ENCODE measurements at places on chromosomes 3 and 15.

DNA sequence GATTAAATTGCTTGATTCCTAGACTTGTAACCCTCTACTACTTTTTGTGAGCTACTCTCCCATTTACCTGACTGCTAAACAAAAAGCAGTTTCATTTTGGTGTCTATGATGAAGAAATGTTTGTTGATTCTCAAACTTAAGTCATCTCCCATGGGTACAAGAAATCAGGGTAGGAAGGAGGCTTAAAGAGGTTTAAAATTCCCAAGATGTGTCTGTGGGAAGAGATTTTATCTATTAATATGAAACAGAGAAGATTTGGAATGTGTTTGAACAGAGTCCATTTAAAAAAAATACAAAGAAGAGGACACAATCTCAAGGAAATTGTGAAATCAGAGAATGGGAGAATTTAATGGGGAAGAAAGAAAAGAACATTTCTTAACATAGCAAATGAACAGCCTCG, 14.8 kb downstream of the P3H2 start:
- no peak for DNase-seq

DNA sequence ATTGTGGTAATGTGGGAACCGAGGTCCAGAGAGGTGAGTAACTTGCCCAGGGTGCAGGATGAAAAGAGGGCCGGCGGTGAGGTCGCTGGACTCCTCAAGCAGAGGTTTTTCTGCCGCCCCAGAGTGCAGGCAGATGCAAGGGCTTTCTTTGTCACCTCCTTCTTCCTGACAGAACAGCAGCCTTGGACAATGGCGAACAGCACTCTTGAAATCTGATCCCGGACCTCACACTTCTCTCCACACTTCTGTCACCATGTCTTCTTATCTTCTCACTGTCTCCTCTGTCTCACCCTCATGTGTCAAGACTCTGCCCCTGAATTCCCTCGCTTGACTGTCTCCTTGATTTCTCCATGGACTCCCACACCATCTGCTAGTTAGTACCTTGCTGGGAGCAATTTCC, 15.4 kb upstream of the VPS8 start:
- DNase-seq: no peak

- DNase-seq: no peak
Observed at GRCh38 chr15:100189319-100189718, 152.5 kb downstream of the ADAMTS17 start.

- no peak for DNase-seq
Observed at GRCh38 chr3:108062051-108062450, 28.8 kb downstream of the CD47 start.

DNA sequence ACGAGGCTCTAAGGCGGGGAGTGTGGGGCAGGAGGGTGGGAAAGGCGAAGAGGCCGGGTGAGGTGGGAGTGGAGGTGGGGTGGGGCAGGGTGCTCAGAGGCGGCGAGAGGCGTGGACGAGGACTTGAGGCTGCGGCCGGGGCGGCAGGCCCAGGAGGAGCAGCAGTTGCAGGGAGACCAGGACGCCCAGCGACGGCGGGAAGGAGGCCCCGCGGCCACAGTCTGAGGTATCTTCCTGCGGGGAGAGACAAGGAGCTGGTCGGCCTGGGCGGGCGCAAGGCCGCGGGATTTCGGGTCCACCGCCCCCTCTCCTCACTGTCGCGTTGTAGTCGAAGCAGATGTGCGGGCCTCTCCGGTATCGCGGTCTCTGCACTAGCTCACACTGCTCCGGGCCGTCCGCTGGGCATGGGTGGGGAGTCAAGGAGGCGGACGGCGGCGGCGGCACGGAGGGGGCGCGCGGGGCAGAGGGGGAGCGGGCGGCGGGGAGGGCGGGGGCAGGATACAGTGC, 5.3 kb upstream of the TMEM115 start:
- no peak for DNase-seq

DNA sequence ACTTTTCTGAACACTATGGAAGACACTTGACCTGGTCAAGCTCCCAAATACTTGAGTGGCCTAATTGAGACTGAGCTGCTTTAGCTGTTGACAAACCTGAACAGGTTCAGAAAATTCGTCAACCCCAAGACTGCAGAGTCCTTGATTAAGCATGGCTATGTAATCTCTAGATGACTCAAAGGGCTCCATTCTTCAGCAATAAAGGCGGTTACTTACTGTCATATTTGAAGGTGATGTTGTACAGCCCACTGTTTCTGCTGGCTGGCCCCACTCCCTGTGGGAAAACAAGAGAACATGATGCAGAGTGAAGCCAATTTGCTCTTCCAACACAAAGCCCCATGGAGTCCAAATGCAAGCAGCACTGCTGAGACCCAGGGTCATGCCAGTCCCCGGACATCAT, 45.1 kb downstream of the IL17RD start:
- no peak for DNase-seq

- DNase-seq: no peak
Observed at GRCh38 chr15:68411735-68412134, 20.2 kb downstream of the ITGA11 start.

- DNase-seq: no peak
Observed at GRCh38 chr3:105304487-105304886, 62.2 kb upstream of the ALCAM start.

DNA sequence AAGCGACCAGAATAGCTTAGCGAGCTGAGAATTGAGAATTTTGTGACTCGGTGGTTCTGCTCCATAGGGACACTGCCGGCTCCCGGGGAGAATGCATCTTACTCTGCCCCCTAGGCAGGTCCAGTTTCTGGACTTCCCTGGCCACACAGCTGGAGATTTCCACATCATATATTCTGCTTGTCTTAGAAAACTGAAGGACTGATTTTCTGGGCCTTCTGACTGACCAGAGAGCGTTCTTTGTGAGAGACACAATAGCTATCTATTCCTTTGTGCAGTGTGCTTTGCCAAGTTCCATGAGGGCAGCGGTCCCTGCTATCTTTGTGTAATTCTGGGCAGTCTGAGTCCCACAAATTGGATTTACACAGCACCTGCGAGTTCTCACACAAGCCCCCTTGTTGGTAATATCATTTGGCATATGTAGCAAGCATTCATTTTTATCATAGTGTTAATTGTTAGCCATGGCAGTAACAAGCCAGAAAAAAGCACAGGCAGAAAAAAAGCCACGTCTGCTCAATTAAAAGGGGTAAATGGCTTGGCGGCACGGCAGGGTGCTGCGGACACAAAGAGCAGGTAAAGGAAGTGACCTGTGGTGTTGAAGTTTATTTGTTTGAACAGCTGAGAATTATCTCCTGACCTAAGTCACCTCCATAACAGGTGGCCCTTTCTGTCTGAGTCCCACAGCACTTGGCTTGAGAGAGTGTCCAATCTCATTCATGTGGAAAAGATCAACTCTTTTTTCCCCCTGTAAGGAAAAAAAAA, 688.7 kb downstream of the TUSC7 start:
- no peak for DNase-seq

DNA sequence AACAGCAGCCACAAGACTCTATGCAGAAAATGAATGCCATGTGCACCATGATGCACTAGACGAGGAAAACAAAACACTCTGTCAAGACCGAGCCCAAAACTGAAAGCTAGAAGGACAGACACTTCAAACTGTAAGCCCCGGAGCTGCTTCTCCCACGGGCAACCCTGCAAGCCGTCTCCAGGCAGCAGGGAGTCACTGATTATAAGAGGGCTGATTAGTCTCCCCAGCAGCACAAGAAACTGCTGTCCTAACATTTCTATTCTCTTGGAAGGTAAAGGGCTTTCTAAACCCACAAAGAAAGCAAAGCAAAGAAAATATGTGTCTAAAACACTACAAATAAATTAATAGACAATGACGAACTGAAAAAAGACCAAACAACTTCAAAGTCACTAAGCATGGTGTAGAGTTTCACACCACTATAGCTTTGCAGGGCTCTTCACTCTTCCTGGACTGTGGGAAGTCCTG, 15.5 kb downstream of the TBC1D2B start:
- DNase-seq: no peak

- DNase-seq: no peak
Observed at GRCh38 chr3:102087236-102087635, 237.9 kb downstream of the NFKBIZ start.

DNA sequence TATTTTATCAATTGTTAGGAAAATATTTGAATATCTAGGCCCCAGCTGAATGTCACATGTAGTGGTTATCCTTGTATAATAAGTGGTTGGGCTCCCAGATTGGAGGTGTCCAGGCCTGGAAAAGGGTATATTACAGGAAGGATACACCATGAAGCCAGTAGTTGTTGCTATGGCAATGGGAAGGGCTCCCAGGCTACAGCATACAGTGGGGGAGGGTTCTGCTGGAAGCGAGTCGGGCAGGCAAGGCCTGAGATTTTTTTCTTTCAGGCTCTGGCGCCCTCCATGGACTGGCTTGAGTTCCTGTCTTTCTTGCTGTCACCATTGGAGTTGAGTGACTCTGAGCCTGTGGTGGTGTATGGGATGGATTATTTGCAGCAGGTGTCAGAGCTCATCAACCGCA, 8.9 kb downstream of the ECE2 start:
- peak; percentile 8 for DNase-seq

DNA sequence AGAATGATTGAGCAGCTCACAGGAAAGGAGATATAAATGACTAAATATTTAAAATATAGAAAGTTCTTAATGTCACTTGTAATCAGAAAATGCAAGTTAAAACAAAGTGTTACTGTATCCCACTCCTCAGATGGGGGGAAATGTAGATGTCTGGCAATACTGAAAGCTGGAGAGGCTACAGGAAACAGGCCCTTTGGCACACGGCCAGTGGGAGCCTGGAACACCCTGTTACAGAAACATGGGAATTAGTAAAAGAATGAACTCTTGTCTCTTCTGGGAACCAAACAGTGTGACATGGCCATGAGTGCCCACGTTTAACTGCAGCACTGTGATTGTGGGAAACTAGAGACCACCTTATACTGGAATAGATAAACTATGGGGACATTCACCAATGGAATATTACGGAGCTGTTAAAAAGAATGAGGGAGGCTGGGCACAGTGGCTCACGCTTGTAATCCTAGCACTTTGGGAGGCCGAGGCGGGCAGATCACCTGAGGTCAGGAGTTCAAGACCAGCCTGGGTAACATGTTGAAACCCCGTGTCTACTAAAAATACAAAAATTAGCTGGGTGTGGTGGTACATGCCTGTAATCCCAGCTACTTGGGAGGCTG, 50.2 kb downstream of the CDCP1 start:
- no peak for DNase-seq

GRCh38 chr3:129597087-129597999, 9.1 kb downstream of the PLXND1 start:
- DNase-seq: no peak

GRCh38 chr3:11381563-11381962, 109.4 kb downstream of the ATG7 start:
- DNase-seq: no peak

GRCh38 chr3:89957451-89957850, 850.0 kb downstream of the EPHA3 start:
- DNase-seq: no peak

- DNase-seq: no peak
Observed at GRCh38 chr15:83598031-83598430, 55.9 kb upstream of the ADAMTSL3 start.

- DNase-seq: no peak
Observed at GRCh38 chr15:55344206-55344605, 25.2 kb downstream of the PIGB start.

DNA sequence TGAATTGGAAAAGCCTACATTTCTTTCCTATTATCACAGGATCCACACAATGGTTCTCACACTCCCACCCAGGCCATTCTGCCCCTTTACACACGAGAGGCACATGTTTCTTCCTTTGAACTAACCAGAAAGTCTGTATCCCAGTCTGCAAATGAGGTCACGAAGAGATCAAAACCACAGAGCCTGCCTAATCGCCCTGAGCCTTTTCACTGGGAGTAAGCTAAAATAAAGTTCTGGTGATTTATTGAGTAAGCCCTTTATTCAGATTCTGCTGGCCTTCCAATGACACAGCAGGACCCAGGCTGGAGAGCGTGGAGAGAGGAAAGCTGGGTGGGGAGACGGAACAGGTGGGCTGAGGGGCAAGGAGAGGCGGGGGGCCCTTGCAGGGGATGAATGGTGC, 78.7 kb downstream of the ATP1B3 start:
- DNase-seq: no peak

DNA sequence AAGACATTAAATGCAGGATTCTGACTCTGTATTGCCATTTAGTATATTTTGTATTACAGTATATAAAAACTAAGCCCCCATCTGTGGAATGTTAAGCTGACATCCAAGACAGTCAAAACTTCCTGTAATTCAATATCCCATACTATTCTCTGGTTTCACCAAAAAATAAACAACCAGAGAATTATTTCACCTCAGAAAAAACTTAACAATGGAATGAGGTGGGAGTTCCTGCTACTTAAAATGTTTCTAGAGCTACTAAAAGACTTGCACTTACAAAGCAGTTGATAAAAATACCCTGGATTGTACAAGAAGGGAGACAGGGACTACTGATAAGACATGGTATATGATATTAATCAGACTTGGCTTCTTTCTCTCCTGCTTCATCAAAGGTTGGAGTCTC, 8.3 kb downstream of the ARL13B start:
- DNase-seq: no peak

GRCh38 chr3:48492461-48493202, 11.3 kb downstream of the SHISA5 start:
- DNase-seq: no peak

DNA sequence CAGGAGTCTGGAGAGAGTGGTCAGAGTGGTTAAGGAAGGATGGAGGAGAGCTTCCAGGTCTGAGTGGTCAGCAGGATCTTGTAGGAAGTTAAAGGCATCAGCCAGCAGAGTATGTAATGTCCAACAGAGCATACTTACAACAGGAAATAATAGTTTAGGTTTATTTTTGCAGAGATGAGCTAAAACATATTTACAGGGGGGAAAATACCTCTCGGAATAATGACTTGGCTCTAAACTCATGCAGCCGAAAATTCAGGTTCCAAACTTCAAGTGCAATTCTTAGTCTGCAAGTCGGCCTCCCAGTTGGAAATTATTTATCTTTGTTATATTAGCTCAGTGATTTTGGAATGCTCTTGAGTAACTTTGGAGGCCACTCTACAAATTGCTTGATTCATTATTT, 385.0 kb upstream of the C2CD4B start:
- no peak for DNase-seq

GRCh38 chr3:144096016-144096415, 124.4 kb downstream of the DIPK2A start:
- no peak for DNase-seq

GRCh38 chr3:69116897-69117296, 5.5 kb downstream of the LMOD3 start:
- DNase-seq: no peak

DNA sequence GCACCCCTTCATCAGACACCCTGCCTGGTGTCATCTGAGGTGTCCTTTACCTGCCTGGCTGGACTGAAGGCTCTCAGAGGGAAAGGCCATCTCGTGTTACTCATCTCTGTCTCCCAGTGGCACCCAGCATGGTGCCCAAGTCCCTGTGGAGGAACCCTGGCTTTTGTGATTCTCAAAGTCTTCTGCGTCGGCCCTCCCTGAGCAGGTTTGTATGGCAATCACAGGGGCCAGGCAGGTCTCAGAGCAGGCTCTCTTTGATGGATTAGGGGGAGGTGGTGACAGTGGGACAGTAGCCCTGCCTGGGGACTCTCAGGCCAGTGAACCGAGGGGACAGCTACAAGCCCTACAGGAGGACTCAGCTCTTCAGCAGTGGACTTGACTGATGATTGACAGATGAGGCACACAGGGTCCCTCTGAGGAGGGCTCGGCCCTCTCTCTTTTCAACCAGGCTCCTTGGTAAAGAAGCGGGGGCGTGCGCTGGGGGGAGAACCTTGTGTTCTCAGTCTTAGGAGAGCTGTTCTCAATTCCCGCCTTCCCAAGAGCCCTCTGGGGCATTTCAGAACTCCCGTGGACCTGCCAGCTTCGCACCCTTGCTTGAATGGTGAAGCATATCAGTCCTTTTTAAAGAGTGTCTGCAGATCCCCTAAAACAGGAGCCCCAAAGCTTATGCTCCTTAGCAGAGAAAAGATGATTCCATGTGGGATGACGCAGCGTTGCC, 108.3 kb downstream of the VGLL4 start:
- no peak for DNase-seq

Data from T-helper 2 cell treated with Interferon-gamma antibody and Interleukin-4, amounts not matched to agents 5 μg/mL and 100 μg/mL, for 36 hours (primary cell).